ENCODE measurements at places on chromosomes 7 and 10. TPM values are rescaled to one million over a fixed set of nuclear protein-coding genes. Genes with fewer than 3 reads are reported as not detected.

MEOX2 gene
- total RNA-seq, result 5.0 TPM

HHEX gene
- total RNA-seq, result 3.8 TPM

GRCh38 chr10:119190353-119190752 lies 11.7 kb upstream of the PRDX3 start:
- DNase-seq, result no peak

GRCh38 chr7:95479992-95480624 lies 5.6 kb upstream of the ASB4 start:
- no peak for DNase-seq

- DNase-seq, result no peak
Measured at GRCh38 chr7:51301806-51302205, 14.8 kb downstream of the COBL start.

WNT2 gene
- total RNA-seq, result 1.5 TPM

XPNPEP1 gene
- 94.3 TPM for total RNA-seq

DNA sequence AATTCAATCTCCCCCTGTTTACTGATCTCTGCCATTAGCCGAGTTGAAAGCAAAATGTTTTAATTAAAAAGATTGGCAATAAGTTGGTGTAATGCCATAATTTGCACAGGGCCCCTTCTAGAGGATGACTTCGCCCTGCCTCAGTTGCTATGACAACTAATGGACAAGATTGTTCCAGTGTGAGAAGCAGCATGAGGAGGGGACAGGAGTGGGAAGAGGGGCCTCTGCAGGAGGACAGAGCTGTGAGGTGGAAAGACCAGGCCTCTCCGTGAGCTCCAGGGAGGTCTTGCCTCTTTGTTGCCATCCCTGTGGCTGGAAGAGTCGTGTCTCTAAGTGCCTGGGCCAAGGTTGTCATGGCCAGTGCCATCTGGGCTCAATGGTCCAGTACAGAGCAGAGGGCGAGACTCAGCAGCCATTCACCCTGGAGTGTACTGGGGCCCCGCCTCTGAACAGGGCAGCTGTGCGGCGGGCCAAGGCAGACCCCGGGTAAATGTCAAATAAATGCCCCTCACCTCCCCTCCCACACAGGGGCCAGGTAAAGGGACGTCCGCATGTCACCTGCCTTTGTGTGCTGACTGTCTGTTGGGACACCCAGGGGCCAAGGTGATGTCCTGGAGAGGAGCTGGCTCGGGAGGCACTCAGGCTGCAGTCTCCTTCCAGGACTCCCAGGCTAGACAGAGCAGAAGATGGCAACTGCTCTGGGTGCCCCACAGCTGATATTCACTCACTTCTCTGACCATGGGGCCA lies 97.0 kb upstream of the RET start:
- peak; percentile 80 for DNase-seq

PRLHR gene
- total RNA-seq, result not detected

DNA sequence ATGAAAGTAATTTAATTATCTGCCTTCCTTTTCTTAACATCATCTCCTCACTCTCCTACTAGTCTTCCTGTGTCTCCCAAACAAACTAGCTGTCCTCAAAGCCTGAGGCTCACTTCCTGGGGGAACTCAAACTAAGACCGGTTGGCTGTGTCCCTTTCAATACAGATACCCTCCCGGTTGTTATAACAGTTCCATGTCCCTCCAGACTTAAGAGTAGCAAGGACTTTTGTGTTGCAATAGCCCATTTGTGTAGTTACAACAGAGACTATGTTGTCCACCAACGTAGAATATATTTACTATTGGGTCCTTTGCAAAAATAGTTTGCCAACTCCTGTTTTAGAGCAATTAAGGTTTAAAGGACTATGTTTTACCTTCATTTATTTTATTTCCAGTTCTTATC lies 8.6 kb upstream of the TARP start:
- DNase-seq, result no peak

PAX4 gene
- not detected for total RNA-seq

- no peak for DNase-seq
Measured at GRCh38 chr7:117672453-117672852, 192.6 kb downstream of the CFTR start.

- no peak for DNase-seq
Measured at GRCh38 chr10:100826031-100826651, 80.8 kb downstream of the PAX2 start.

MSS51 gene
- total RNA-seq, result 2.2 TPM

GRCh38 chr7:148182264-148182663 lies 408.3 kb upstream of the C7orf33 start:
- no peak for DNase-seq

DNA sequence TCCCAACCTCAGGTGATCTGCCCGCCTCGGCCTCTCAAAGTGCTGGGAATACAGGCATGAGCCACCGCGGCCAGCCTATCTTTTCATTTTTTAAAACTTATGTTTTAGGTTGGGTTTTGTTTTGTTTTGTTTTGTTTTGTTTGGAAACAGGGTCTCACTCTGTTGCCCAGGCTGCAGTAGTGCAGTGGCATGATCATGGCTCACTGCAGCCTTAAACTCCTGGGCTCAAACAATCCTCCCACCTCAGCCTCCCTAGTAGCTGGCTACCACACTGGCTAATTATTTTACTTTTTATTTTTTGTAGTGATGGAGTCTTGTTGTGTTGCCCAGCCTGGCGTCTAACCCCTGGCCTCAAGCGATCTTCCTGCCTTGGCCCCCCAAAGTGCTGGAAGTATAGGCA lies 19.4 kb upstream of the AGFG2 start:
- DNase-seq, result no peak
